ENCODE measurements at places on chromosomes 3 and 15. TPM values are rescaled to one million over a fixed set of nuclear protein-coding genes. Genes with fewer than 3 reads are reported as not detected.

Gene C3orf62
- polyA plus RNA-seq = 3.9 TPM

Gene CYP1A1
- 0.59 TPM for polyA plus RNA-seq

Gene CDHR4
- 0.07 TPM for polyA plus RNA-seq

Gene SUSD5
- polyA plus RNA-seq = 1.3 TPM

Gene CHRNA3
- polyA plus RNA-seq = 0.11 TPM

Gene FGD5
- polyA plus RNA-seq = 8.6 TPM

Gene OXTR
- polyA plus RNA-seq = 0.11 TPM

Gene CYP8B1
- 0.02 TPM for polyA plus RNA-seq

Gene SNX33
- 13.2 TPM for polyA plus RNA-seq

Gene ARNT2
- 3.6 TPM for polyA plus RNA-seq

Gene OR5K2
- not detected for polyA plus RNA-seq

Gene FES
- polyA plus RNA-seq = 17.6 TPM

Gene MUC13
- 0.05 TPM for polyA plus RNA-seq

Gene SGO1
- not detected for polyA plus RNA-seq

Gene CKMT1B
- polyA plus RNA-seq = 2.7 TPM

Gene GOLGA6D
- not detected for polyA plus RNA-seq

Gene DAPK2
- 48.8 TPM for polyA plus RNA-seq

Gene IL5RA
- polyA plus RNA-seq = 1.4 TPM

Gene STRC
- polyA plus RNA-seq = 0.09 TPM

Gene RARRES1
- polyA plus RNA-seq = 25.5 TPM

Gene CLDN1
- 1.3 TPM for polyA plus RNA-seq

Gene IL20RB
- polyA plus RNA-seq = 0.57 TPM

Gene P2RY14
- polyA plus RNA-seq = 1.9 TPM

Gene DUOX2
- 0.41 TPM for polyA plus RNA-seq

Gene FANCD2OS
- not detected for polyA plus RNA-seq

Gene EXOG
- 22.4 TPM for polyA plus RNA-seq

Gene TEX9
- polyA plus RNA-seq = 0.27 TPM

Gene DBR1
- 5.8 TPM for polyA plus RNA-seq

Gene GABRB3
- polyA plus RNA-seq = 6.3 TPM

Gene FETUB
- 0.07 TPM for polyA plus RNA-seq

Gene FILIP1L
- 42.2 TPM for polyA plus RNA-seq

Gene GHRL
- polyA plus RNA-seq = 0.25 TPM

Gene TMEM45A
- polyA plus RNA-seq = 8.9 TPM

Gene C3orf20
- polyA plus RNA-seq = 0.02 TPM

Gene SIDT1
- 0.16 TPM for polyA plus RNA-seq

Gene PSMA4
- 137 TPM for polyA plus RNA-seq

Gene CD200
- 4.0 TPM for polyA plus RNA-seq

Gene SLC12A8
- 0.52 TPM for polyA plus RNA-seq

Gene SEC62
- 45.0 TPM for polyA plus RNA-seq

Gene SKOR1
- 0.11 TPM for polyA plus RNA-seq

Gene RETNLB
- not detected for polyA plus RNA-seq

Gene OR5H6
- polyA plus RNA-seq = not detected

Gene INKA1
- 3.9 TPM for polyA plus RNA-seq

Gene MESP2
- polyA plus RNA-seq = 0.61 TPM

Gene EXD1
- polyA plus RNA-seq = not detected

Gene VEPH1
- 0.25 TPM for polyA plus RNA-seq

Gene CX3CR1
- 0.20 TPM for polyA plus RNA-seq

Gene CATSPER2
- 2.5 TPM for polyA plus RNA-seq

Gene MITF
- polyA plus RNA-seq = 18.6 TPM

Gene RTP3
- polyA plus RNA-seq = not detected

Gene SLC15A2
- polyA plus RNA-seq = 1.4 TPM

Gene CCDC51
- 11.2 TPM for polyA plus RNA-seq

Gene VIPR1
- 10.2 TPM for polyA plus RNA-seq

Gene ZBED2
- not detected for polyA plus RNA-seq

Gene BCL2A1
- 0.41 TPM for polyA plus RNA-seq
